Inflammatory macrophage (primary cell): ENCODE measurements at places on chromosomes 3 and 15.

DNA sequence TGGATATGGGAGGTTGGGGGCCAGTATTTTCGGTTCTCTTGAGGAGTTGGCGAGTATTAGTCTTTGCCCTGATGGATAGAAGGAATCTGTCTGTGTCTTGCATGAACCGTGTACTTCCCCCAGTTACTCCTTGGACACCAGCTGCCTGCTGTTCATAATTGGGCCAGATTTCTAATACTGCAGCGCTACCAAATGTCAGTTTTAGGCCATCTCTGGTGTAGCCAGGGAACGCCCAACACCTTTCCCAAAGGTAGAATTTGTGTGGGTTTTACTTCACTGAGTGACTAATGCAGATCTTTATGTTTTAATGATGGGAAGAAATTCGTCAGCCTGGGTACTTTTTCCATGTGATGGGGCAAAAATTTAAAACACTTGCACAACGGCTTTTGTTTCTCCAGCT is 18.4 kb downstream of the FLNB start:
- DNase-seq = no peak

GRCh38 chr15:20356444-20356910 is 185.1 kb downstream of the GOLGA6L6 start:
- peak; percentile 78 for DNase-seq

GRCh38 chr3:36905545-36905944 is 39.3 kb downstream of the TRANK1 start:
- DNase-seq = no peak

DNA sequence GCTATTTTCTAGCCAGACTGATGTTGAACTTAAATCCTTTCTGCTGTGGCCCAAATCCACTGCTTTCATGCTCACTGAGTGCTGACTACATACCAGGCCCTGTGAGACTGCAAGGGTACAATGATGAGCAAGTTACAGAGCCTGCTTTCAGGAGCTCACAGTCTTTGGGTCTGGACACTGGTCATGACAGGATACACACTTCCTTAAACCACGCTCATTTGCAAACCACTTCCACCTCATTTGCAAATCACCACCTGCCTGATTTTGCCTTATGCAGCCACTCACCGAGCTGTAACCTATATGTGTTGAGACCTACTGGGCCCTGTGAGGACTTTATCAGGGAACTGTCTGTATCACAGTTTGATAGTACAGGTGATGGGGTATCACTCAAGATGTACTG is 50.2 kb upstream of the LRRC58 start:
- DNase-seq = no peak

- DNase-seq = no peak
These were observed 312.5 kb downstream of the C3orf38 start for GRCh38 chr3:88462230-88462629.

GRCh38 chr3:113354307-113354706 is 87.0 kb downstream of the CFAP44 start:
- no peak for DNase-seq

- DNase-seq = no peak
These were observed 167.0 kb downstream of the FMN1 start for GRCh38 chr15:33027306-33028035.

GRCh38 chr3:55534876-55535275 is 47.8 kb upstream of the WNT5A start:
- no peak for DNase-seq

DNA sequence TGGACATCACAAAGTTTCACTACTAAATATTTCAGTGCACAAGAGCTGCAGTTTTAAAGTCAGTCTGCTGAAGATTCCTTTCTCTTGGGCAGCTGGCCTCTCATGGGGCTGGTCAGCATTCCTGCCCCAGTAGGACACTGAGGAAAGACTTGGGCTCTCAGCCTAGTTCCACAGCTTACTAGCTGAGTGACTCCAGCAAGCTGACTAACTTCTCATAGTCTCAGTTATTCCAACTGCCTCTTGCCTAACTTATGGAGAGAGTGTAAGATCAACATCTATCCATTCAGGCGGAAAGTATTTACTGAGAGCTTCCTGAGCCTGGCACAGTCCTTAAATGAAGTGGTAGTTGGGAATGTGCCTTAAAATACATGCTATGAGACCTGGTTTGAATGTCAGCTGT is 27.0 kb downstream of the TM4SF4 start:
- DNase-seq = no peak

- peak; percentile 42 for DNase-seq
These were observed 324.0 kb upstream of the ROPN1 start for GRCh38 chr3:124316034-124316287.

DNA sequence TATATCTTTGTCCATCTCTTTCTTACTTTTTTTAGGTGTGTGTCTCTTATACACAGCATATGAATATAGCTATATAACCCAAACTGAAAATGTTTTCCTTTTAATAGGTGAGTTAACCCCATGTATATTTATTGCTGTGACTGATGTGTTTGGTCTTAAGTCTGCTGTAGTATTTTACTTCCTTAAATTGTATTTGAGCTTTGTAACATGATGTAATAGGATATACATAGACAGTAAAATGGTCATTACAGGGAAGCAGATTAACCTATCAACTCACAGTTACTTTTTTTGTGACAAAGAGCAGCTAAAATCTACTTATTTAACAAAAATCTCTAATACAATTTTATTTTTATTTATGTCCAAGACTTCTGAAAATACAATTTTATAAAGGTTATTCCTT is 51.8 kb upstream of the CDAN1 start:
- no peak for DNase-seq

GRCh38 chr3:3919316-3919715 is 120.1 kb downstream of the LRRN1 start:
- no peak for DNase-seq

GRCh38 chr3:157369727-157370421 is 66.8 kb upstream of the PTX3 start:
- no peak for DNase-seq

- no peak for DNase-seq
These were observed 165.4 kb downstream of the CFAP20DC start for GRCh38 chr3:58884453-58884852.

DNA sequence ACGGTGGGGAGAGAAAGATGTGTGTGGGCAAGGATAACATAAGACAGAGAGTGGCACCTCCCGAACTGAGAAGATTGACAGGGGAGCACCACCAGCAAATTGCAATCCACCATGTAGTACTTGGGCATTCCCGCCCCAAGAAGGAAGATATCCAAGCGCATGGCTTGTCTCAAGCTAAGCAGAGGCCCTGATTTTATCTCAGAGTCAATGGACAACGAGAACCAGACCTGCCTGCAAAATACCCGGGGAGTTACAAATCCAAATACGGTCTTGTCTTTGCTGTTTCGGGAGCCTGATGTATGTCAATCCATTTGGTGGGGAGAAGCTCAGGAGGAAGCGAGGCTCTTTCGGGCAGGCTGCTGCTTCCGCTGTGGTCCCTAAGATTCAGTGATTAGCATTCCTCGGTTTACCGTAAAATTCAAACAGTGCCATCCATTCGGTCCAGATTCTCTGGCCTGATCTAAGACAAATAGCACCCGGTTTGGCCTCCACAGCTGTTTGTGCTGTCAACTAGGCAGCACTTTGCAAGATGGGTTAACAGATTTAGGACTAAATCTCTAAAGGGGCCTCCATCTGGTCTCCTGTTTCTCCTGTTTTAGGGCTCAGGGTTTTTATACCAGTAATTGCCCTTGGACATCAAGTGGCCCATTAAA is 97.7 kb upstream of the WNT5A start:
- no peak for DNase-seq

- DNase-seq = no peak
These were observed 679.3 kb downstream of the OTOL1 start for GRCh38 chr3:162175878-162176277.

- DNase-seq = no peak
These were observed 46.2 kb downstream of the GLDN start for GRCh38 chr15:51387699-51388041.

DNA sequence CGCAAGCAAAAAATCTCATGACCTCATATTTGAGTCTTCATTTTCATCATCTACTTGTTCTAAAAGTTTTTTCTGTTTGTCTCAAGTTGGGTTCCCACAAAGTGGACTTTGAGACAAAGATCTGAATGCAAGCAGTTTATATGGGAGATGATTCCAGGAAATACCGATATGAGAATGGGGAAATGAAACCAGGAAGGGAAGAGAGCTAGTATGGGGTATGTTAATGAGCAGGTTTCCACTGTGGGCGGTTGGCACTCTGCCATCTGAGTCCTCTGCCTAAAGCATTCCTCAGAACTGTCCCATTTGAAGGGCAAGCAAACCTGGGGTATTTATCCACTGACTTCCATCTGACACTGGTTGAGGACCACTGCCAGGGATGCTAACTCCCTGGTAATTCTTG is 8.8 kb downstream of the ADPRH start:
- DNase-seq = peak; percentile 94

DNA sequence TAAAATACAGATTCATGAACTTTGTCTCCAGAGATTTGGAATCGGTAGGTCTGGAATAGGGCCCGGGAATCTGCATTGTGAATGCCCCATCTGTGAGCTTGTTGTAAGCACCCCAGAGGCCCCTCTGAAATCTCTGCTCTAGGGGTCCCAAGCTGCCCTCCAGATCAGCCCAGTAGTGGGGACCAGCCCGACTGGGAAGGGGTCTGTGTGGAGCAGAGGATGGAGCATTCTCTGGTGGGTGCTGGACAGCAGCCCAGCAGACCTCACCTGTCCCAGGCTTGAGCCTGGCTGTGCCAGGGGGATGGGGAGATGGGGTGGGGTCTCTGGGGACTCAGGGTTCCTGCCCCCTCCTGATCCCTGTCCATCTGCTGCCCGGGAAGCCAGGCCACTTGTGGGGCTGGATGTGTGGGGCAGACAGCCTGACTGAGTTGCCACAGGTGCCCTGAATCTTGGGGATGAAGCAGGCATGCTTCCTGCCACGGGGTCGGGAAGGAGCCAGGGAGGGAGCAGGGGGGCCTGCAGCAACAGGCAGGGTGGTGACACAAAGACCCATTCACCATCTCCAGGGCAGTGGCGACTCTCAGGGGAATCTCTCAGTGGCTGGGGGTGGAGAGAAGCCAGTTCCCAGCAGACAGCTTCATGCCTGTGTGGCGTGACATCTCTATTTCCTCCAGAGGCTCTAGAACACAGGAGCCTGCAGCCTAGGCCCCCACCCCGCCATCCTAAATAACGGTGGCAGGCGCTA is 99.3 kb downstream of the WNT7A start:
- DNase-seq = no peak

GRCh38 chr3:127754411-127755304 is 67.7 kb downstream of the MGLL start:
- DNase-seq = peak; percentile 97

DNA sequence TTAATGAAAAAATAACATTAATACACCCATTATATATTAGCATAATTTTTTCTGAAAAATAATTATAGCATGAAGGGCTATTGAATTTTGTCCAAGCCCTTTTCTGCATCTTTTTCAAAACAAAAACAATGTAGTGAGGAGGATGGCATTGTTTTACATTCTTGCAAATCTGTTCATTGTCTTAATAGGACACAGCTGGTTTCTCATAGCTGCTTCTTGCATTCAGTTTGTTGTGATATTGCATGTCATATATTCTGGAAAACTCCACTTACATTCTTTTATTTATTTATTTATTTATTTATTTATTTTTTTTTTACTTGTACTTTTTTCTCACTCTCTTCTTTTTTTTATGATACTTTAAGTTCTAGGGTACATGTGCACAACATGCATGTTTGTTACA is 107.4 kb downstream of the NR1D2 start:
- DNase-seq = no peak

DNA sequence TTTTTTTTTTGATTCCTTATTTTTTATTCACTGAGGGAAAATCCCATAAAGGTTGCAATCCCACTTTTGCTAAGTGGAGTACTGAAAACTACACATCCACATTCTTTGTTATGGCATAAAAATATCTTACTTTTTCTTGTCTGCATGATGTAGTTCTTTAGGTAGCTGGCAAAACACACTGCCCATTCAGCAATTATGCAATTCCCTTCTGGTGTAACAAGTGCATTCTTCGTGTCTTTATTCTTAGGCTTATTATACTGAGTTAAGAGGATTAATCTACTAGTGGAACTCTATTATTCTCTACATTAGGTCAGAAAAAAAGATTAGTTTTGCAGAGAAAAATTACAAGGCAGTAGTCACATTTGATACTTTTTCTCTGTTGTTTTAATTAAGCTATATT is 403.8 kb upstream of the GBE1 start:
- DNase-seq = no peak

DNA sequence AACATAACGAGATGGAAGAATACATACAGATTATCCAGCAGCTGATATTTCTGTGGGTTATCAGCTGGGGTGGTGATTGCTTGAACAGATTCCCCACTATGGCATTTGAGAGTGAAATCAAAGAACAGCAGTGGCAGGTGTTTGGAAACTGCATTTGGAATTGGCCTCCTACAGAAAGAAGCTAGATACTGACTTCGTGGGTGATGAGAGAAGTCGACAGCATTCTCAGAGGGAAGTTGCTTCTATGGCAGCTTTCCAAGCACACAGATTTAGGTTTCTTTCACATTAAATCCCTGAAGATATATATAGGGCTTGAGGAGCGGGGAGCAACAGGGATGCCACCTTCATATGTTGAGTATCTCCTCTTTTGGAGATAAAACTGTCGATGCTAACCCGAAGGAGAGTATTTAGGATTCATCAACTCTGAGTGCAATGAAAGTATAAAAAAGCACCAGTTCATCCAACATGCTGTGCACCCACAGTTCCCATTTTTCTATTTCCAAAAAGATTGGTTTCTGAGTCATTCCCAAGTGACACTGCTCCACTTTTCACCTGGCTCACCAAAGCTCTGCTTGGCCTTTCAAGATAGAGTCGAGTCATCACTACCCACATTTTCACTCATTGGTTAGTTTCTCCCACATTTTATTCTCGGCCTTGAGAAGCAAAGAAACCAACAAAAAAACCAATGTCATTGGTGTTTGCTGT is 579.8 kb upstream of the SUCLG2 start:
- DNase-seq = no peak

DNA sequence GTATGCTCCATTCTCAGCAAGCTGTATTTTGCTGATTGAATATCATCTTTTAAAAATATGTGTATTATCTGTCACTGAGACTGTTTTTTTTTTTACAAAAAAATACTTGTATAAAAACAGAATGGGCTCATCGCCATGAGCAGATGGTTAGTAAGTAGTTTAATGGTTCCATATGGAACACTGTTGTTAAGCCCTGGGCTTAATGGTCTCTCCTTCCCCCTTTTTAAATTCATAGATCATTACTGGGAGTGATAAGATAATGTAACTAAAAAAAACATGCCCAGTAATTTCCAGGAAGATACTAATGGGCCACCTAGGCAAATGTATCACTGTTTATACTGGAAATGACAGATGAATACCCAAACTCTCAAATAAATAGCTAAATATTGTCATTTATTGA is 95.3 kb upstream of the TPRG1 start:
- no peak for DNase-seq

GRCh38 chr3:88263417-88264100 is 113.8 kb downstream of the C3orf38 start:
- no peak for DNase-seq

- no peak for DNase-seq
These were observed 54.9 kb downstream of the CNTN4 start for GRCh38 chr3:2153547-2153946.

GRCh38 chr3:139574026-139574947 is 34.7 kb upstream of the RBP1 start:
- no peak for DNase-seq

- DNase-seq = no peak
These were observed 8.2 kb downstream of the RAF1 start for GRCh38 chr3:12655701-12656100.
